ENCODE measurements at places on chromosomes 1 and 21.

DNA sequence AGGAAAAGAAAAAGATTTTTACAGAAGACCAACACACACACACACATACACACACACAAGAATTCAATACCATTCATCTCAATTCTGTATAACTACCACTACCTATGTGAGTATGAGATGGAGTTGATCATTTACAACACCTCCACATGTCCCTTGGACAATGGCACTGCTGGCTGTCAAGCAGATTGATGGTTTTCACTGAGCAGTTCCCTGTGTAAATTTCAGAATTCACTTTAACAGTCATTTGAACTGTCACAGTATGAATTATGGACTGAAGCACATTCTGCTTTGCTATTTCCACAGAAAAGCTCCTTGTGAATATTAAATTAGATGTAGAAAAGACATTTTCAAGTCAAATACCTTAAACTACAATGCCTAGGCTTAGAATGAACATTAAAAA lies 14.3 kb downstream of the KCNT2 start:
- DNase-seq: no peak

GRCh38 chr1:86951430-86951829 lies 37.0 kb downstream of the HS2ST1 start:
- no peak for DNase-seq

GRCh38 chr1:58409890-58410289 lies 136.6 kb downstream of the OMA1 start:
- DNase-seq: no peak

DNA sequence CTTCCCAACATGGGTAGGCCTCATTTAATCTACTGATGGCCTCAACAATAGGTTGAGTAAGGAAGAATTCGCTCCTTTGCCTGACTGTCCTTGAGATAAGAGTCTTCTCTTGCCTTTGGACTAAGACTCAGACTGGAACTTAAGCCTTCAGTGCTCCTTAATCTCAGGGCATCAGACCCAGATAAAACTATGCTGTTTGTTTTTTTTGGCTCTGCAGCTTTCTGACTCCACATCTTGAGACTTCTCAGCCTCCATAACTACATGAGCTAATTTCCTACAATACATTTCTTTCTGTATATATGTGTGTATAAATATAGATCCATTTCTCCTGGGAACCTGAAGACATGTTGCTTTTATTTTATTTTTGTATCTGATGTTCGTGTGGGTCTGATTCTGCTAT lies 1470.7 kb upstream of the PRMT6 start:
- no peak for DNase-seq

- no peak for DNase-seq
Measured at GRCh38 chr21:40165773-40166070, 298.5 kb downstream of the PCP4 start.

DNA sequence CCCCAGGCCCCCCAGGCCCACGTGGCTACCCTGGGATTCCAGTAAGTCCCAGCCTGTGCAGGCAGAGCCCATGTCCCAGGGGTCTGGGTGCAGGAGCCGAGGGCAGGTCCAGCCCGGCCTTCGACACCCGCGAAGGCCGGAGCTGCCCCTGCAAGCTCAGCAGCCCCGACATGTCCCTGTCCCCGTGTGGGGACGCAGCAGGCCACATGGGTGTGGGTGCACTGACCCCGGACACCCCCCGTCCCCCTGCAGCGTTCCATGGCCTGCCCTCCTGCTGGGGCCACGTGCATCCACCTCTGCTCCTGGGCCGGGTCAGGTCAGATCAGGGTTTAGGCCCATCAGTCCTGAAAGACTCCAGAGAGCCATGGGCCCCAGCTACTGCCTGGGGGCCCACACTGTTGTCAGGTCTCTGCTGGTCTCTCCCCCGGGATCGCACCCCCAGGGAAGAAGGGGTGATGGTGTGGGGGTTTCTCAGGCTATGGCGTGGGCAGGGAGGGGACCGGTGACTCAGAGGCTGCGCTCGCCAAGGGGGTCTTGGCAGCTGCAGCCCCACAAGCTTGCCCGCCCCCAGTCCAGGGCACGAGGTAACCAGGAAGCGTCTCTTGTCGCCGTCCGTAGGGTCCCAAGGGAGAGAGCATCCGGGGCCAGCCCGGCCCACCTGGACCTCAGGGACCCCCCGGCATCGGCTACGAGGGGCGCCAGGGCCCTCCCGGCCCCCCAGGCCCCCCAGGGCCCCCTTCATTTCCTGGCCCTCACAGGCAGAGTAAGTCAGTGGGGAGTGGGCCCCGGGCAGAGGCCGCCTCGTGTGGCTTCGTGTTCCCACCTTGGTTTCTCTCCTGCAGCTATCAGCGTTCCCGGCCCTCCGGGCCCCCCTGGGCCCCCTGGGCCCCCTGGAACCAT lies 37.5 kb downstream of the SLC19A1 start:
- no peak for DNase-seq

DNA sequence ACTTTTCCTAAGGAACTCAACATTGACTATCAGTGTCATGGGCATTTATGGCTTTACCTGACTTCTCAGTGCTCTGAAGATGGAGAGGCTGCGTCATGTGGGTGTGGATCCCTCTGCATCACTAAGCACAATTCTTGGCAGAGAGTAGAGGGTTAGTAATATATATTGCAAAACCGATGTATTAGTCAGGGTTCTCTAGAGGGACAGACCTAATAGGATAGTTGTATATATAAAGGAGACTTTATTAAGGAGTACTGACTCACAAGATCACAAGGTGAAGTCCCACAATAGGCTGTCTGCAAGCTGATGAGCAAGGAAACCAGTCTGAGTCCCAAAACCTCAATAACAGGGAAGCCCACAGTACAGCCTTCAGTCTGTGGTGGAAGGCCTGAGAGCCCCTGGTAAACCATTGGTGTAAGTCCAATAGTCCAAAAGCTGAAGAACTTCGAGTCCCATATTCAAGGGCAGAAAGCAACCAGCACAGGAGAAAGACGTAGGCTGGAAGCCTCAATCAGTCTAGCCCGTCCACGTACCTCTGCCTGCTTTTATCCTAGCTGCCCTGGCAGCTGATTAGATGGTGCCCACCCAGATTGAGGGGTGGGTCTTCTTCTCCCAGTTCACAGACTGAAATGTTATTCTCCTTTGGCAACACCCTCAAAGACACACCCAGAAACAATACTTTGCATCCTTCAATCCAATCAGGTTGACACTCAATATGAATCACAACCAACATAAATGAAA lies 159.7 kb upstream of the NRIP1 start:
- DNase-seq: peak; percentile 99

GRCh38 chr1:8986814-8987190 lies 39.4 kb downstream of the SLC2A7 start:
- no peak for DNase-seq

DNA sequence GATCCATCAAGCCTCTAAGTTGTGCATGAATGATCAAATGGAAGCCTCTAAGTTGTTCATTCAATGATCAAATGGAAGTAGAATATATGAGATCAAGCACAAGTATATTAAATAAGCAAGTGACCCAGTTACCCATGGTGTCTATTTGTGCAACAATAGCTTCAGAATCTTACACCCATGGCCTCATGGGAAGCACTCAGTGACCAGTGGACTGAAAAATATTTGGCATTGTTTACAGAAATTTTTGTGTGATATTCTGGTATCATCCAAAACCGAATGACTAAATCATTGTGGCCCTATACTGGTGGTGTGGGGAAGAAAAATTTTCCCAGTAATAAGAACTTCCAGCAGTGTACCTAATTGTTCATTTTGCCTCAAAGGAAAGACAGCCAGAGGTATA lies 46.6 kb downstream of the DUSP10 start:
- no peak for DNase-seq

GRCh38 chr21:32181457-32181856 lies 97.4 kb downstream of the MIS18A start:
- no peak for DNase-seq

- DNase-seq: peak; percentile 57
Measured at GRCh38 chr1:10065344-10065685, 32.6 kb downstream of the UBE4B start.

DNA sequence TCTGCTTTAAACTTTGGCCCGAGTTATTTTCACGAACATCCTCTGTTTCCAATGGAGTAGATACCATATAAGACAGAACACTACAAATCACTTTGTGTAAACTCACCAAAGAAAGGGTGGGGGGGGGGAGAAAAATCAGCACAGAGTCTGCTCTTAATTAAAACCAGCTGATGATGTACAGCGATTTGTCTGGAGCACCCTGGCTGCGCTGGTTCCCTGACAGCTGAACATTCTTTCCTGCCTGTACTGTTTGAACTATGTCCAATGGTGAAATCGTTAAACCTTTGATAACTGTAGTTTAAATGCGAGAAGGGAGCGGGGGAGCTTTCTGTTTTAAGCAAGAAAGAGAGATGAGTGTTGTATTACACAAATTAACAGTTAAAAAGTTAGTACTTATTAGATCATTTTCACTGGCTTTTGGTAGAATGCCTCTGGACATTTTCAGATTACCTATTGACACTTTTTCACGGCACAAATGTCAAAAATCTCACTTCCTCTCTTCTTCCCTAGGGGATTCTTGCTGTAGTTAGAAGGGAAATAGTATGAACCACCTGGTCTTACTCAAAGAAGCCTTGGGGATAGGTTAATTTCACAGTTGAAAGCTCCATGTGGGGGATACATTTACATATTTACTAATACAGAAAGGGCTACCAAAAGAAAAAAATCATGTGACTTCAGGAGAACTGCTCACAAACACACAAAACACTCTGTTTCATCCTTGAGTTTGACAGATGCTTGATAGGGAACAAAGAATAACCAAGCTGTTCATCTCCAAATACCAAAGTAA lies 140.2 kb upstream of the RUNX1 start:
- DNase-seq: peak; percentile 96

DNA sequence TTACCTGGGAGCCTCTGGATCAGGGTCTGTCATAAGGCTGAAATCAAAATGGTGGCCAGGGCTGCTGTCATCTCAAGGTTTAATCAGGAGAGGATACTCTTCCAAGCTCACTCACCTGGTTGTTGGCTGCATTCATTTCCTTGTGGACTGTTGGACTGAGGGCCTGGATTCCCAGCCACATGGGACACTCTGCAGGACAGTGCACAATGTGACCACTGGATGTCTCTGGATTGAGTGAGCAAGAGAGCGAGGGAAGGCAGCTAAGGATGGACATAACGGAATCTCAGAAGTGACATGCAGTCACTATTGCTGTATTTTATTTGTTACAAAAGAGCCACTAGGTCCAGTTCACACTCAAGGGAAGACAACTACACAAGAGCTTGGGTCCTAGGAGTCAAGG lies 229.1 kb downstream of the S1PR1 start:
- no peak for DNase-seq

GRCh38 chr1:15963968-15964648 lies 11.8 kb downstream of the ZBTB17 start:
- no peak for DNase-seq

DNA sequence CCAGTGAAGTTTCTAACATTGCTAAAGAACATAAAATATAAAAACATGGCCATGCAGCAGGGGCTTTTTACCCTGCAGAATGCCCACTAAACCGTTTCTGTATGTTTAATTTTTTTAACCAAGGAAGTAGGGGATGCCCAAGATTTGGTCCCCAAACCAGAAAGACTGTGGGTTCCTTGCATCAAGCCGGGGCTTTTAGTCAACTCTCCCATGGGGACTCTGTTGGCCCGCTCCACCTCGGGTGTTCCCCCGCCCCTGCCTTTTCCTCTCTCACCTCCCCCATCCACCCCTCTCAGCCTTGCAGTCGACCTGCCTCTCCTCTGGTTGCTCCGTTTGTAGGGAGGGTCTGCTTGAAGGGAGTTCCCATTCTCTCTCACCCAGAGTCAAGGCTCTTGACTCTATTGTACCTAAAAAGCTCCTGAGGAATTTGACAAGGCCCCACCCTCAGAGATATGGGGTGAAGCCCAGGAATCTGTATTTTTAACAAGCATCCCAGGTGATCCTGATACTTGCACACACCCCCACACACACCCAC lies 117.5 kb downstream of the TOMM20 start:
- no peak for DNase-seq

- no peak for DNase-seq
Measured at GRCh38 chr1:227914801-227915563, 32.8 kb downstream of the WNT9A start.

- no peak for DNase-seq
Measured at GRCh38 chr21:14115646-14116045, 95.1 kb downstream of the LIPI start.

- no peak for DNase-seq
Measured at GRCh38 chr1:94326329-94326728, 88.9 kb upstream of the ARHGAP29 start.

DNA sequence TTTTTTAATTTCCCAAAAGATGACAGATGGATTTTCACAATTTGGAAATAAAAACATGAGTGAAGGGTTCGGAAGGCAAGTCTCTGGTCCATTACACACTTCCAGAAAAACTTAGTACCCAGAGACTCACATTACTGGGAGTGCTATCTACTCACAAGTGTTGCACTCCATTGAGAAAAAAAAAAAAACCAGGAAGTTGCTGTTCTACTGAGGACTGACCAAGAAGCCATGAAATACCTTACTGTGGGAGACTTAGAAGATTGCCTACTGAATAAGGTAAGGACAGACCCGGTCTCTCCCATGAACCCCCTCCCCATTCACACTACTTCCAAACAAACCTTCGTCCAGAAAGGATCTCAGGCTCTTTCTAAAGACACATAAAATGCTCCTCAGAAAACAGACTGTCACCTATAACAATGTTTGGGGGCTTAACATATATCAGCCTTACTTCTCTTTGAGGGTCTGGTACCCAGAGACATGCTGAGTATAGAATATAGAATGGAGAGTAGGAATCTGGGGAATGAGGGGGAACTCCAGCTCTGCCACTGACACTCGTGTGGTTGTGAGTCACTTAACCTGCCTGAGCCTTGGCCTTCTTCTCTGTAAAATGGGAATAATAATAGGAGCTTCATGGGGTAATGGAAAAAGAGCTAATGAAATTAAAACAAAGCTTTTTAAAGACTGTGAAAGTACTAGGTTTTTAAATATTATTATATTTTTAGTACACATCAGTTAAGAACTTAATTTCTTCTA lies 1.4 kb downstream of the MAB21L3 start:
- DNase-seq: no peak
